Glutamatergic neuron (in vitro differentiated cells): ENCODE measurements at places on chromosomes 2 and 18.
A peak's percentile ranks its signal among the peaks of the same experiment; 100 is the strongest.

DNA sequence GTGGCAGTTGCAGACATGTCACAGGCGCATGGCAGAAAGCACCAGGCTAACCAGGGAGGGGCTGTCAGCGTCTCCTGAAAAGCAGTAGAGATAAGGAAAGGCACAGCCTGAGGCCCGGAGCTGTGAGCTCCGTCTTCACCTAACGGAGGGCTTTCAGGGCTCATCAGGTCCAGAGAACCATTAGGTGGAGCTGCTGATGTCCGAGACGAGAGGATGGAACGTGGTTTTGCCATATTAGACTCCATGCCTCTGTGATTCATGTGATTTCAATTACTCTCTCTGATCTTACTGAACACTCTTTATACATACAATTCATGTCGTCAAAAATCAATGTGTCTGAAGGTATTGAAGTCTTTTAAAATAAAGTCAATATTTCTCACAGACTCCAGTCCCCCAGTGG is 120.3 kb upstream of the RAB6C start:
- DNase-seq = no peak

GRCh38 chr18:77857678-77858655 is 608.3 kb downstream of the GALR1 start:
- peak; percentile 78 for DNase-seq

GRCh38 chr2:230762317-230762896 is 49.8 kb downstream of the CAB39 start:
- peak; percentile 43 for DNase-seq

GRCh38 chr2:119290859-119291587 is 67.4 kb downstream of the STEAP3 start:
- peak; percentile 94 for DNase-seq

DNA sequence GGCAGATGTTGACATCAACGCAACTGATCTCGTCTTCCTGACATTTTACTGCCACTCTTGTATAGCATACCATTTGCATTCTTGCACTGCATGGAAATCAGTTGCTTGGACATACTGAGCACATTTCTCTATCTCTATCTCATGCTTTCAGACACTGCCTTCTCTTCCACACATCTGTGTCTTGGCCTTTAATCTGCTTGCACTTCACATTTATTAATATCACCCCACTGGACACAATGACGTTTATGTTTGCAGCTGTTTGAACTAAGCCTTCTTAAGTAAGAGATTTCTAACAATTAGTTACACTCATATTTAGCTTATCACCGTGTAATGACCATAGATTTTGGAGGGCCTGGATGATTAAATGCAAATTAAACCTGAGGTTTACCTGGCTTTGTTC is 229.8 kb upstream of the CDH19 start:
- no peak for DNase-seq

GRCh38 chr2:115874427-115874826 is 1432.0 kb downstream of the DPP10 start:
- no peak for DNase-seq

DNA sequence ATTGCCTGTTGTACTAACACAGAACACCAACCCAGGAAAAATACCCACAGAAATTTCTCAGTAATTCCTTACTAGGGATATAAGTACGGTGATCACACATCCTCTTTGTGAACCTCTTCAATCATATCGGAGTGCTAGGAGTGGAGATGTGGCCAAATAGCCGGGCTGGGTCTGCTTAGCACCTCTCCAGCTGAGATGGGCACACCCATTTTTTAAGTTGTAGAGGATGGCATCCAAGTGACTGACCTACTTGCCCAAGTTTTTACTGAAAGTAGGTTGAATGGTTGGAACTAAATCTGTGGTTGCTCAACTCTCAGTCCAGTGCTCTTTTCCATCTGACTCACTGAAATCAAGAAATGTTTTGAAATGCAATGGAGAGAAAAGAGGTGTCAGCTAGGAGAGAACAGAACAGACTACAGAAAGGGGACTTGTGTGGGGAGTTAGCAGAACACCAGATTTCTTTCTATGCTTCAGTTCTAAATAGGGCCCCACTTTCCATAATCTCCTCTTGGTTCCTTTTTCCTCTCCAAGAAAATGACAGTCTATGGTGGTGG is 68.7 kb upstream of the FSHR start:
- no peak for DNase-seq

DNA sequence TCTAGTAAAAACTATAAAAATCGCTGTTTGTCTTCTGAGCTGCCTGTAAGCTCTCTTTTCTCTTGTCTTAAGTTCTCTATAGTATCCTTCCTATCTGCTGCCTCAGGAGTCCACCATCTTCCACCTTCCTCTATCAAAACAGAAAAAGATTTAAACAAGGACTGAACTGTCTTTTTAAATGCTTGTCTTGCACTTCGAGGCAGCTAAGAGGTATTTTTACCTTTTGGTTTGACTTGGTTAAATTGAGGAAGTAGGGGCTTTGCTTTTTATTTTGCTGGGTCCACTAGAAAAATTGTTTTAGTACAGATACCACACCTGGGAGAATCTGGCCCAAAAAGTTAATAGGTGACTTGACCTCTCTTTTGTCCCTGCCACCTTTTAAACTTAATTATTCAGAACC is 12.2 kb downstream of the SESTD1 start:
- DNase-seq = no peak

- DNase-seq = peak; percentile 35
Measured at GRCh38 chr2:62215306-62216064, 19.6 kb downstream of the B3GNT2 start.

DNA sequence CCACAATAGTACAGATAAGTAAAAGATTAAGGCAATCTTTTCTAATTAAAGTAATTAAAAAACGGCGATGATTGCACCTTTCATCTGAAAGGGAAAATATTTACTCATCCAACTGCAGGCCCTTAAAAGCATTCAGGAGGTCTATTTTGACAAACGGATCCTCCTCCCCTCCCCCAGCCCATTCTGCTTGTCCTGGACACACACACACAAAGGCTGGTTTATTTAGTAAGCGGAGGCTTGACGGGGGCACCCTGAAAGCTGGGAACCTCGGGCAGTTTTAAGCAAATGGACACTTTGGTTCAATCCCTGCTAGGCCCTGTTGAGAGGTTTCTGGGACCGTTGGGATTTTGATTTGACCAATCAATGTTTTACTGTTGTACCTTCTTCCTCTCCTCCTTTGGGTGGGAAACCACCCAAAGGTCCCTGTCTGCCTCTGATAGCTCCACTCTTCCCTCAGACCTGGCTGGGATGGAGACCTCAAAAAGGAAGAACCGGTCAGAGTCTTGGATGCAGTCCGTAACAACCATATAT is 135.8 kb upstream of the HAAO start:
- DNase-seq = no peak

DNA sequence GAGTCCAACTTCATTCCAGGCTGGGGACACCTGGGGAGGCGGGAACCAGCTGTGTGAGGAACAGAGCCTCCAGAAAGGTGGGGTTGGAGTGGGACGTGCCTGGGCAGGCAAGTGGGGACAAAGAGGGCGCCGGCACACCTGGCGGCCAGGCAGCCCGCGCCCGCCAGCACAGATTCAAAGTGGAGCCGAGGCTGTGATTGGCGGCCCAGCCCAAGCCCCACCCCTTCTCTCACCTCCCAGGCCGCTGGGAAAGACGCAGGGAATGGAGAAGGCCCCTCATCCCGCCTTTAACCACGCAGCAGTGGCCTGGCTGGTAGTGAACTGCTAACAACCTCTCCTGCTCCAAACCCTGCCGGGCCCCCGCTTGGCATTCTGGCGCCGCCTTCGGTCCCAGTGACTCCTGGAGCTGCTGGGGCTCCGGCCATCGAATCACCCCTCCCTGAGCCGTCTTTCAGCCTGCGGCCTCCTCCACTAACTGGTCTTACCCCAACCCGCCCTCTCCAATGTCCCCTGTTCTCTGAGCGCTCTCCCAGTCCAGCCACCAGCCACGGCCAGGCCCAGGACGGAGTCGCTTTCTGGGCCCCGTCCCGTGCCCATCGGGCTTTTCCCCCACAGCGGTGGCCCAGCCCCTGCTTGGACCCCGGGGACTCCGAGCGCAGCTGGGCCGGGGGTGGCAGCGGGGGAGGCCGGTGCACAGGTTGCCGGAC is 27.9 kb upstream of the PTMA start:
- DNase-seq = peak; percentile 65

GRCh38 chr2:140023291-140023690 is 1243.1 kb upstream of the NXPH2 start:
- no peak for DNase-seq

- DNase-seq = no peak
Measured at GRCh38 chr2:167271932-167272331, 383.7 kb downstream of the XIRP2 start.

DNA sequence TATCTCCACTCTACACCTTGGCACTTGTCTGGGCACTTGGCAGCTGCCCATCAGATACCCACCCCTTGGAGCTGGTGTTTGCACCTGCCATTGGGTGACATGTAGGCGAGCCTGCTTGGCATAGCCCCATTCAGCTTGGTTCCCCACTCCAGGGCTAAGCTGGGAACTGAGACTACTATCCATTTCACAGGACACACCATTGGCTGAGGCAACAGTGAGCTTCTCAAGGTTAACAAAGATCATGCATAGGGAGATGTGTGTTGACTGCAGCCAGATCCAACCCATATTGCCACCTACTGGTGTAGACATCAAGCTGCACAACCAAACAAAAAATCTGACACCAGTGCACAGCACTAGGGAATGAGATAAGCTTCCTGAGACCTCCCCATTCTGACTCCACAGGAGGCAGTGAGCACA is 1389.8 kb upstream of the TMEFF2 start:
- DNase-seq = no peak

DNA sequence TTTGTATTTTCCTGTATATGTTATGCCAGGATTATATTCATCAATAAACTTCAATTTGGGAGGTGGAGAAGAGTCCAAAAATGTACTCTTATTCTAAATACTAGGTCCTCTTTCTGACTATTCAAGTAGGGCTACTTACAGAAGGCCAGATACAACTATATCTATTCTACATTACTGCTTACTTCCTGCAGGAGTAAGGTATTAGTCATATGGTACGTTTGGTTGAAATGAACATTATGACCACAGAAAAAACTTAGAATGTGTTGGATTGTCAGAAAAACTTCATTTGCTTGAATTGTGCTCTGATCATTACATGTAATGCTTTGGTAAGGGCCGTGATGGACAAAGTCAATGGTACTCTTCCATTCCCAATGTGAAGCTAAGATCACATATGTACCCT is 35.0 kb downstream of the STAT4 start:
- DNase-seq = no peak

- no peak for DNase-seq
Measured at GRCh38 chr2:158659483-158659882, 135.6 kb upstream of the DAPL1 start.

DNA sequence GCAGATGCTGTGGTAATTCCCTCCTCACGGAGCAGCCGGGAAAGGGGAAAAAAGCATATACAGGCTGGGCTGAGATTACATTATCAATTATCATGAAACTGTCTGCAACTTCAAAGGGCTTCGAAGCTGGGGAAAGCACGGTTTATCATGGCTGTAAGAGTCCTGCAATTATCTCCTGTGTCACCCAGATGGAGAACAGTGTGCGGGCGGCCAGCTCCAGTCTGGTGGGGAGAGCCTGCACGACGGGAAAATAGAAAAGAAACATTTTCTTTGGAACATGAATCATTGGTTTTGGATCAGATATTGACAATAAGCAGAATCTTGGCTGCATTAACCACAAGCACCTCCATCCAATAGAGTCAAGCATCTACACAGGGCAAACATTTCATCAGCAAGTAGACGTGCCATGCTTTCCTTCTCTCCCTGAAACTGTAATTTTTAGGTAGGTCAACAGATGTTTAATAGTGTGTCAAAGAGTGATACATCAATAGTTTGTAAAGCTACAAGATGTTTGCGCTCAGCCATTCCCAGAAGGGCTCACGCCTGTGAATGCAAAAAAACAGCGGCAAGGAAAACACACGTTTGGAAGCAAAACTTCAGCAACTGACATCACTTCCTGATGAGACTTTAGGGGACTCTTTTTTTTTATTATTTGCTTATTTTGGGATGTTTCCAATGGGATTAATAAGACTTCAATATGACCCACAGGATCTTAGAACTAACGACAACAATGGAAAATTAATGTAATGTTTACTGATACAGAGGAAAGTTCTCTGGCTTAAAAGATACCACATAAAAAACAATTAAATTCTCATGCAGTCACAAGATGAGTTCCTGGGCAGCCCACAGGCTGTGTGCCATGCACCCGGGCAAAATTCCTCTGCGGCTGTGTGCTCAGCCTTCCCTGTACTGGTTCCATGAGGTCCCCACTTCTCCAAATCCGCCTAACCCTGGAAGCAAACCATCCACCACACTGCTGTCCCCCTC is 111.0 kb upstream of the SALL3 start:
- no peak for DNase-seq

GRCh38 chr2:157839162-157839801 is 36.8 kb downstream of the ACVR1 start:
- DNase-seq = peak; percentile 67

DNA sequence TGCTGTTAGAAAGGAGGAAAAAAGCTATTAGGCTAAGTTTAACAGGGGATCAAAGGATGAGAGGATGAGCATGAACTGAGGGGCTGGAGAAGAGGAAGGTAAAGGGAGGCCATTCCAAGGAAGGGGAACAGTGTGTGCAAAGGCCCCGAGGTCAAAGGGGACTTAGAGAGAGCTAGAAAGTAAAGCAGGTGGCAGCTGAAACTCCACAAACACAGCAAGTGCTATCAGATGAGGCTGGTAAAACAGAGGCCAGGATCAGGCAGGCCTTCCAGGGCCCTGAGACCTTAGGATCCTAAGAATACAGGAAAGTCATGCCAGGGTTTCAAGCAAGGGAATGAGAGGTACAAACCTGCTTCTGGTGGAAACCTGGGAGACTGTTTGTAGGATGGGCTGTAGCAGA is 5.8 kb downstream of the HDAC4 start:
- DNase-seq = no peak

DNA sequence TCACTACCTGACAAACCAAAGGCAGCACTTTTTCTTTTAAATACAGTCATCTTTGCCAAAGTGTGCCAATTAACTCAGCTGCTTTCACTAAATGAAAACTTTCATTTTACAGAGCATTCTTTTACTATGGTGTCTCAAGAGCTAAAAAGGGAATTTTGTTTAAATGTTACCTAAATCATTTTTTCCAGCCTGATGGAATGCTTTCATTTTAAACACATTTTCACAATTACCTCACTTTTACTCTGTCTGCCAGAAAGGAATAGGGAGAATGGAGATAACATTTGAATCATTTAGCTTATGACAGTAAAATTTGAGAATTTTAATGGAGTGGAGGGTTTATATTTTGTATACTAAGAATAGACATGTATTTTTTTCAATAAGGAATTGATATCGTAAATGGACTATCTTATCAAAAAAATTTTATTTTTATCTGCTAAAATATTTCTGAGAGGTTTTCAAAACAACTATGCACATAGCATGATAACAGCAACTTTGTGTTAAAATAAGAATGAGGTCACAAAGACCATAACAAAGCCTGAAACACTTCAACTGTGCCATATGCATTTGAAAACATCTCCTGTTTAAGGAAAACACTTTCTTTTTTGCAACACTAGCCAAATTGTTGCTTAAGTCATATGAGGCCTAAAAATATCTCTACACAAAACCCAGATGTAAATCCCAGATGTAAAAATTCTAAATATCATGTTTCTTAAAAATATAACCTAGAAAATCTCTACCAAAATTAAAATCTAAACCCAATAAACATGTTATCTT is 769.9 kb upstream of the FSHR start:
- no peak for DNase-seq

GRCh38 chr18:25351777-25352628 is at the start of gene ZNF521:
Gene ZNF521 (minus strand): TSS chr18:25352166. CDS start chr18:25350946, 1,220 bp downstream.
- peak; percentile 88 for DNase-seq

- DNase-seq = no peak
Measured at GRCh38 chr2:86392873-86393518, 48.2 kb upstream of the KDM3A start.

- no peak for DNase-seq
Measured at GRCh38 chr2:234998404-234999211, 46.8 kb downstream of the SH3BP4 start.
